Activated T-cell treated with anti-CD3 and anti-CD28 coated beads, Interleukin-2, amount 50 U/mL, for 72 hours (primary cell): ENCODE measurements at places on chromosomes 12 and 14.

DNA sequence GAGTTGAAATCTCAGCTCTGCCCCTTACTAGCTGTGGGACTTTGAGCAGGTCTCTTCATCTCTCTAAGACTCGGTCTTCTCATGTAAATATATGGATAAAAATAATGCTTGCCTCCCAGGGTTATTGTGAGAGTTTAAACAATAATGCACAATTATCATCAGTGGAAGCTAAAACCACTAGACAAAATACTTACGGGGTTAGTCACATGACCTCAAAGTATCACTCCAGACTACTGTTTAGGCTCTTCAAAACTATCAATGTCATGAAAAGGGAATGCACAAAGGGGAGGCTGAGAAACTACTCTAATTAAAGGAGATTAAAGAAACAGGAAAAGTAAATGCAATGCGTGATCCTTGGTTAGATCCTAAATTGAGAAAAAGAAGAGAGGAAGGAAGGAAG is 24.5 kb upstream of the TSPAN11 start:
- H3K4me1 ChIP-seq: no peaks in the 10 kb centered on the region
- H3K4me3 ChIP-seq: no peak overlapping the region
- H3K27me3 ChIP-seq: peaks cover 9% of the 10 kb centered on the region
- H3K27ac ChIP-seq: no peak overlapping the region

DNA sequence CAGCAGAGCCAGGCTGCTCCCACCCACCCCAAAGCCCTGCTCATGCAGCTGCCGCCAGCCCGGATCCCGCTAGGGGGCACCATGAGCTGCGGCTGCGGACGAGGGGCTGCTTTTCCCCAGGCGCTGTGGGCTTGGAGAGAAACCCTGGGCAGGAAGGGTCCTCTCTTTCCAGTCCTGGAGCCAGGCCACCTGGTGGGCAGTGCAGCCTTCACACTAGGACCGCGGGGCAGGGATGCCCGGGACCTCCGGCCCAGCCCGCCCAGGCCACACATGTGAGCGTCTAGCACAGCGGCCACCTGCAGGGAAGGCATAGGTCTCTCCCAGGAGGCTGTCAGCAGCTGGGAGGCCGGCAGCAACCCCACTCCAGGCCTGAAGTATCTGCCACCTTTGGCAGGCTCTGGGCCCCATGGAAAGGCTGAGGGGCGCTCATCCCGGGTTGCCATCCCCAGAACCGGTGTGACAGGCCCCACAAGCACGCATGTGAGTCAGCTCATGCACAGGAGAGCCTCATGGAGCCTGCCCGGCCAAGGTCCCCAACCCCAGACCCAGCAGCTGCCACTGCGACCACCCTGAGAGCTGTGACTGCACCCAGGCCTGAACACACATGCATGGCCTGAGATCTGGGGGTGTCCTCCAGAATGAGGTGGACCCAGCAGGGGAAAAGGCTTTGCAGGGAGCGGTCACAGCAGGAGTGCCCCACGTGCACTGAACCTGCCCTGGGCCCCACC is 280.0 kb upstream of the RTL1 start:
- no peak overlapping the region for H3K27ac ChIP-seq
- H3K36me3 ChIP-seq: no peaks in the 10 kb centered on the region
- H3K4me1 ChIP-seq: no peaks in the 10 kb centered on the region

DNA sequence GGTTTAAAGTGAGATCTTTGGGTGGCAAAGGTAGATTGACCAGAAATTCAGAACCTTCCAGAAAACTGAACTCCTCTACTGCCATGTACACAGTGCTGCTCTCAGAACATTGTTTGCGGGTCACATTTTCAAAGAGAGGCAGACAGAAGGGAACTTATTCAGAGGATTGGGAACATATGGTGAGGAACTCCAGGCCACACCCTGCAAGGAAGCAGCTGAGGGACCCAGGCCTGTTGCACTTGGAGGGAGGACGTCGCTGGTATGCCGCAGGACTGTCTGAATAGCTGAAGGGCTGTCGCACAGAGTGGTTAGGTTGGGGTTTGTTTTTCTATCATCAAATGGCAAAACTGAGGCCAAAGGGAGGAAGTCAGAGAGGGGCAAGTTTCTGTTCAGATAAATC is 441.1 kb downstream of the DPF3 start:
- H3K27me3 ChIP-seq: peaks cover 27% of the 10 kb centered on the region
- H3K36me3 ChIP-seq: no peaks in the 10 kb centered on the region
- no peak overlapping the region for H3K4me3 ChIP-seq
- peaks cover 29% of the 10 kb centered on the region for H3K4me1 ChIP-seq
- no peak for DNase-seq

DNA sequence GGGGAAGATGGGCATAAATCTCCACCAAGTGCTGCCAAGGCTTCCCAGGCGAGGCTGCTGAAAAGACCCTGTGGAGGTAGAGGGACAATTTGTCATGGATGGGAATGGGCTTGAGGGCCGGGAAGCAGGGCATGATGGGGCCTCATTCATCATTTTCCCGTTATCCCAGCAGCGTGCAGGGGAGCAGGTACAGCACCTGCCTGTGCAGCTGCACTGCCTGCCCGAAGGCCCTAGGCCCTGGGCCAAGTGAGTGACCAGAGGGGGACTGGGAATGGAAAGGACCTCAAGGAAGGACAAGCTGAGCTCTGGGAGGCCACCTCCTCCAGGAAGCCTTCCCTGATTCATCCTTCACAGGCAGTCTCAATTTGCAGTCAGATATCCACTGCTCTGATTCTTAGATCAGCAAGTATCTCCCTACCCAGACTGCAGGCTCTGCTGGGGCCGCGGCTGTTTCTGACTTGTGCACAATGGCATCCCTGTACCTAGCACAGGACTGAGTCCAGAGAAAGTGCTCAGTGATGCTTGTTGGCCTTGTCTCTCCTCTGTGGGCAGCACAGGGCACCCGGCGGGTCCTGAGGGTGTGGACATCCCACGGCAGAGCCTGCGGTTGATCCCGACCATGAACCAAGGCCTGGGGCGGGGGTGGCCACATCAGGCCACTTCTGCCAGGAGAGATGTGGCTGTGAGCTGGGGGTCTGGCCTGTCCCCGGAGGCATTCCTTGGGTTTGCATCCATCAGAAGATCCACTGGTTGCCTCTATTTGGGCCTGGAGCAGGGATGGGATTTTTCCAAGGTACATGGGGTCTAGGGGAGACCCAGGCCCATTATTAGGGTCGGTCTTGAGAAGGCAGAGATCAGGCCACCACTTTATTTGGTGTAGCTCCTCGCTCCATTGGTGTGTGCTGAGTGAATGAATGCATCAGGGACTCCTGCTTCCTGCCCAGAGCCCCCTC is 167.3 kb upstream of the RTL1 start:
- peaks cover 6% of the 10 kb centered on the region for H3K4me1 ChIP-seq
- no peak overlapping the region for H3K4me3 ChIP-seq
- H3K27ac ChIP-seq: no peak overlapping the region
- no peak for DNase-seq

DNA sequence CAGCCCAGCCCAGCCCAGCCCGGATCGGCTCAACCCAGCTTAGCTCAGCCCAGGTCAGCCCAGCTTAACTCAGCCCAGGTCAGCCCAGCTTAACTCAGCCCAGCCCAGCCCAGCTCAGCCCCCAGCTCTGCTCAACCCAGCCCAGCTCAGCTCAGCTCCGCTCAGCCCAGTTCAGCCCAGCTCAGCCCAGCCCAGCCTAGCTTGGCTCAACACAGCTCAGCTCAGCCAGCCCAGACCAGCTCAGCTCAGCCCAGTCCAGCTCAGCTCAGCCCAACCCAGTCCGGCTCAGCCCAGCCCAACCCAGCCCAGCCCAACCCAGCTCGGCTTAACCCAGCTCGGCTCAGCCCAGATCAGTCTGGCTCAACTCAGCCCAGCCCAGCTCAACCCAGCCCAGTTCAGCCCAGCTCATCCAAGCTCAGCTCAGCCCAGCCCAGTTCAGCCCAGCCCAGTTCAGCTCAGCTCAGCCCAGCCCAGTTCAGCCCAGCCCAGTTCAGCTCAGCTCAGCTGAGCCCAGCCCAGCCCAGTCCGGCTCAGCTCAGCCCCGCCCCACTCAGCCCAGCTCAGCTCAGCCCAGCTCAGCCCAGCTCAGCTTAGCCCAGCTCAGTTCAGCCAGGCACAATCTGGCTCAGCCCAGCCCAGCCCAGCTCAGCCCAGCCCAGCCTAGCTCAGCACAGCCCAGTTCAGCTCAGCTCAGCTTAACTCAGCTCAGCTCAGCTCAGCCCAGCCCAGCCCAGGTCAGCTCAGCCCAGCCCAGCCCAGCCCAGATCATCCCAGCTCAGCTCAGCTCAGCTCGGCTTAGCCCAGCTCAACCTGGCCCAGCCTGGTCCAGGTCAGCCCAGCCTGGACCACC is 331.7 kb downstream of the TMEM121 start:
- no peaks in the 10 kb centered on the region for H3K36me3 ChIP-seq
- peak overlapping the region; percentile 55 for H3K4me3 ChIP-seq
- no peak for DNase-seq
- peaks cover 16% of the 10 kb centered on the region for H3K27me3 ChIP-seq
- no peak overlapping the region for H3K27ac ChIP-seq

GRCh38 chr14:106417224-106418049 is 891.1 kb downstream of the TMEM121 start:
- peak; percentile 99 for DNase-seq
- H3K27ac ChIP-seq: no peak overlapping the region
- peaks cover 17% of the 10 kb centered on the region for H3K4me1 ChIP-seq
- no peak overlapping the region for H3K4me3 ChIP-seq

DNA sequence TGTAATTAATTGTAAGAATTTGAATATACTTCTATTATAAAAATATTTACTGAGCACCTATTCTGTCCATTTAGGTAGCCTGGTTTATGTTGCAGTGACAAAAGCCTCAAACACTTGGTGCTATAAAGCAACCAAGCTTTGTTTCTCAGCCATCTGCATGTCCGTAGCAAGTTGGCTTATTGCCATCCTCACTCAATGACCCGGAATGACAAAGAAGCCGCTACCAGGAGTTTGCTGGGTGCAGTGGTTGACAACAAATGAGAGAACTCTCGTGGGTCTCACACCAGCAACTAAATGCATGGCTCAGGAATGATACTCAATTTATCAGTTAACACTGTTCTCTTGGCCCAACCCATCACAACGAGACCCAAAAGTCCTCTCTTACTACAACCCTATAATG is 553.1 kb downstream of the DIO2 start:
- DNase-seq: no peak
- H3K27me3 ChIP-seq: no peaks in the 10 kb centered on the region
- no peaks in the 10 kb centered on the region for H3K4me1 ChIP-seq
- H3K27ac ChIP-seq: no peak overlapping the region
- H3K4me3 ChIP-seq: no peak overlapping the region
- no peaks in the 10 kb centered on the region for H3K36me3 ChIP-seq

- no peaks in the 10 kb centered on the region for H3K27me3 ChIP-seq
- no peak overlapping the region for H3K27ac ChIP-seq
- DNase-seq: no peak
- H3K4me1 ChIP-seq: no peaks in the 10 kb centered on the region
- peaks cover 2% of the 10 kb centered on the region for H3K36me3 ChIP-seq
Measured at GRCh38 chr14:80313806-80314205, 102.5 kb upstream of the DIO2 start.

GRCh38 chr14:76022991-76023390 is 37.4 kb downstream of the IFT43 start:
- peaks cover 11% of the 10 kb centered on the region for H3K36me3 ChIP-seq
- H3K4me3 ChIP-seq: no peak overlapping the region
- no peak for DNase-seq
- no peaks in the 10 kb centered on the region for H3K27me3 ChIP-seq

DNA sequence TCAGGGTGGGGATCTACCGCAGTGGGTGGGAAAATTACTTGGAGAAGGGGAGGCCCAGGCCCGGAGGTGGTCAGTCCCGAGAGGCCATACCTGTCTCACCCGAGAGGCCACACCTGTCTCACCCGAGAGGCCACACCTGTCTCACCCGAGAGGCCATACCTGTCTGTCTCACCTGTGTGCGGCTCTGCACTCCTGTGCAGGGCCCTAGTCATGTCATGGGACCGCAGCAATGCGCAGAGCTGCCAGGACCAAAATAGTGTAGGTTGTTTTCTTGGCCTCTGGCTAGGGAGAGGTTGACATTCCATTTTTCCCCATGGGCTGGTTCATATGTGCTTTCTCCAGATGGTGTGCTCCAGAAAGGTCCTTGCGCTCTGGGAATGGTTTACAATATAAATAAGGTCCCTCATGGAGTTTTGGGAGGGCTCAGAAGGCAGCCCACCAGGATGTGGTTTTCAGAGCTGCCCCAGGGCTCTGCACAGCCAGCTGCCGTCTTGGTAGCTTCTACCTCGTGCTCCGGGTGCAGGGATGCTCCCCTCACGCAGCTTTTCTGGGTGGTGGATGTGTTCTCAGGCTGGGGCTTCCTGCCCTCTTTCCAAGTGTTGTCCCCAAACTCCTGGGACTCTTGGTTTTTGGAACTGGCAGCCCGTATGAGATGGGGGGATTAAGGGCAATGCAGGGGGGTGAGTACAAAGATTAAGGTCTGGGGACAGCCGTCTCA is 58.2 kb downstream of the CACNA1C start:
- no peaks in the 10 kb centered on the region for H3K27me3 ChIP-seq
- no peak overlapping the region for H3K27ac ChIP-seq
- no peak for DNase-seq

GRCh38 chr12:128793701-128794100 is 30.1 kb downstream of the SLC15A4 start:
- H3K4me3 ChIP-seq: no peak overlapping the region
- no peaks in the 10 kb centered on the region for H3K27me3 ChIP-seq
- H3K4me1 ChIP-seq: peaks cover 12% of the 10 kb centered on the region
- no peak overlapping the region for H3K27ac ChIP-seq
- no peak for DNase-seq
- H3K36me3 ChIP-seq: peaks cover 3% of the 10 kb centered on the region

DNA sequence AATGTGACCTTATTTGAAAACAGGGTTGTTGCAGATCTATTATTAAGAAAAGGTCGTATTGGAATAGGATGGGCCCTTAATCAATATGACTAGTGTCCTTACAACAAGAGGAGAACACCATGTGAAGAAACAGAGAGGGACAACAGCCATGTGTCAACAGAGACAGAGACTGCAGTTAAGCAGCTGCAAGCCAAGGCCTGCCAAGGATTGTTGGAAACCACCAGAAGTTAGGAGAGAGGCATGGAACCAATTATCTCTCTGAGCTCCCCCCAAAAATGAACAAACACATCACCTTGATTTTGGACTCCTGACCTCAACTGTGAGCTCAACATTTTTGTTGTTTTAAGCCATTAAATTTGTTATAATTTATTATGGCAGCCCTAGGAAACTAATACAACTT is 214.6 kb upstream of the PRKD1 start:
- H3K4me3 ChIP-seq: no peak overlapping the region
- H3K27ac ChIP-seq: no peak overlapping the region
- no peaks in the 10 kb centered on the region for H3K4me1 ChIP-seq
- no peaks in the 10 kb centered on the region for H3K27me3 ChIP-seq
- DNase-seq: no peak

DNA sequence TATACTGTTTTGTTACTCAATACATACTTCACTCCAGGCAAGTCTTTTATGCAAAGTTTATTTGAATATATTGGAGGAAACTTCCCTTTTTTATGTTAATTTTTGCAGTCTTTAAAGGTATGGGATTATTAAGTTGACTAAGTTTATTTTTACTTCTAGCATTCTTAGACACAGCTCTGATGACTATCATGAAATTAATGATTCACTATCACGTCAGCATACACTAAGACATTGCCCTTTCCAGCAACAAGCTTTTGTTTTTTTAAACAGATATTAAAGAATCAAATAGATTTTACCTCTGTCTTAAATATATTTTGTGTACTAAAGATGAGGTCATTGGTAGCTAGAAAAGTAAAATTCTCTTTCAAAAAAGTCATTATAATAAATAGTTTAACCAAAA is 52.1 kb downstream of the DERA start:
- H3K4me3 ChIP-seq: no peak overlapping the region
- peaks cover 5% of the 10 kb centered on the region for H3K36me3 ChIP-seq
- no peak for DNase-seq
- no peaks in the 10 kb centered on the region for H3K4me1 ChIP-seq

GRCh38 chr14:20624495-20625070 is 16.9 kb downstream of the OR6S1 start:
- H3K36me3 ChIP-seq: peaks cover 3% of the 10 kb centered on the region
- H3K4me3 ChIP-seq: peak overlapping the region; percentile 82
- peaks cover 68% of the 10 kb centered on the region for H3K4me1 ChIP-seq
- peak overlapping the region; percentile 99 for H3K27ac ChIP-seq
- DNase-seq: peak; percentile 46
